ENCODE measurements at places on chromosomes 12 and 14. TPM values are rescaled to one million over a fixed set of nuclear protein-coding genes. Genes with fewer than 3 reads are reported as not detected.
A peak's percentile ranks its signal among the peaks of the same experiment; 100 is the strongest.

DNA sequence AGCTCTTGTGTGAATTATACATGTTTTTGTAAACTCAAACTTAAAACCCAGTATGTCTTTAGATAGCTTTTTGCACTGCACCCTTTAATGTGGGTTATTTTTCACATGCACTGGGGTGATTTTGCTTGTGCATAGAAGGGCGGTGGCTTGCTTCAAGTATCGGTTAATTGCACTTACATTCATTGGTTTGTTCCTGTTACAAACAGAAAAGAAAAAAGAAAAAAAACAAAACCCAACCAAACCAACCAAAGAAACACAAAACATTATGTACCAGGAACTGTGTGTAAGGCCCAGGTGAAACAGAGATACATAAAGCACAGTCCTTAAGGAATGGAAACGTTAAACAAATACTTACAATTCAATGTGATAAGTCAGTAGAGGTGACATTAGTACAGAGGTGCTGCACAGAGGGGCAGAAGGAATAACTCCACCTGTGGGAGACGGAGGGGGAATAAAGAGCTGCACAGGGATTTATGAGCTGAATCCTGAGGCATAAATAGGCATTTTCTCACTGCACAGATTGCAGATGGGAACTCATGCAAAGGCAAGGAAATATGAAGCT, 151.4 kb downstream of the KTN1 start:
- no peaks in the 10 kb centered on the region for H3K4me1 ChIP-seq
- no peak overlapping the region for H3K27ac ChIP-seq
- no peak for DNase-seq
- no peaks in the 10 kb centered on the region for H3K27me3 ChIP-seq

DNA sequence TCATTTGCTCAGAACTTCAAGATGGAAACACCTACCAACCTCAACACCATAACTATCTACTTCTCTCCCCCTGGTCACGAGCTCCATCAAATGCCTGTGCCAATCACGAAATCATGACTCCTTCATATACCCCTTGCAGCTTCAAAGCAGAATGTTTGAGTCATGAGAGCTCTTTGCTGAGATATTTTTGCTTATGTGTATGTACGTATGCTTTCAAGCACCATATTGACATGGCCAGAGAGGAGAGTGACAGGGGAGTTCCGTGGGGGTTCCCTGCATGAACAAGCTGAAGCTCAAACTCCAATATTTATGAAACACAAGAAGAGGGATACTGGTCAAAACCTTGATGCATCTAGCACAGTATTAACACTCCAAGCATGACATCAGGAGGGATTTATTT, 374.4 kb downstream of the DPF3 start:
- peaks cover 3% of the 10 kb centered on the region for H3K27me3 ChIP-seq
- H3K4me1 ChIP-seq = no peaks in the 10 kb centered on the region
- no peak overlapping the region for H3K27ac ChIP-seq
- DNase-seq = no peak
- H3K36me3 ChIP-seq = no peaks in the 10 kb centered on the region

DNA sequence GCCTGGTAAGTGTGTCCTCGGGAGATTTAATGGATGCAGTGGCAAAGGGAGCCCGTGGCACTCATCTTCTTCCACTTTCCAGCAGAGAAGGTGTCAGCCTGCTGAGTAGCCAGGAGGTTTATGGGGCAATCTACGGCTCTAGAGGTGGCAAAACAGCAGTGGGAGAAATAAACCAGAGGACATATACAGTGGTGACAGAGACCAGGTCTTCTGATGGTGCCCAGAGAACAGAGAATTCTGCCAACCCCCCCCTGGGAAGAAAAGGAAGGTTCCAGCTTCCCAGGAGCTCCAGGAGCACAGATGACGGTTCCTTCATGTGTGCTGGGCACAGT, 43.0 kb downstream of the SMIM41 start:
- H3K4me3 ChIP-seq = no peak overlapping the region
- no peaks in the 10 kb centered on the region for H3K4me1 ChIP-seq
- DNase-seq = no peak
- H3K27me3 ChIP-seq = no peaks in the 10 kb centered on the region

GRCh38 chr12:26425587-26426260, 230.4 kb downstream of the SSPN start:
- DNase-seq = no peak
- no peaks in the 10 kb centered on the region for H3K36me3 ChIP-seq
- no peak overlapping the region for H3K4me3 ChIP-seq

GRCh38 chr12:63420206-63420644, 248.1 kb downstream of the DPY19L2 start:
- no peaks in the 10 kb centered on the region for H3K4me1 ChIP-seq
- peaks cover 2% of the 10 kb centered on the region for H3K27me3 ChIP-seq
- H3K4me3 ChIP-seq = no peak overlapping the region
- no peaks in the 10 kb centered on the region for H3K36me3 ChIP-seq
- peak; percentile 36 for DNase-seq

GRCh38 chr12:3489057-3489456, 1.9 kb upstream of the PRMT8 start:
- no peak for DNase-seq
- H3K4me3 ChIP-seq = no peak overlapping the region
- H3K36me3 ChIP-seq = no peaks in the 10 kb centered on the region
- H3K27me3 ChIP-seq = peaks cover 4% of the 10 kb centered on the region
- no peak overlapping the region for H3K27ac ChIP-seq
- no peaks in the 10 kb centered on the region for H3K4me1 ChIP-seq

DNA sequence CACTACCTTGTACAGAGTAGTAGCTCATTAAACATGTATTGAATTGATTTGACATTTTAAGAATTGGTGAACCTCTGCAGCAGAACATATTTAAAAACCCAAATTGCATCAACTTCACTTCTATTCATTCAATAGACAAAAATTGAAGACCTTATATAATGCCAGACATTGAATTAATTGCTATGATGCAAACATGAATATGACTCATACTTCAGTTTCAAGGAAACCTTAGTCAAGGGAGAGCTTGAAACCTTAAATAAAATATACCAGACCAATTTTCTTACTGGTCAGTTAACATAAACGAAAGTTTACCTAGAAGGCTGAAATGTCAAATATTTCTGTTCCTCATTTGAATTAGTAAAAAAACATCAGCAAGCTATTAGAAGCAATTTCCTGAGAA, 5.0 kb upstream of the MGAT4C start:
- H3K27me3 ChIP-seq = no peaks in the 10 kb centered on the region
- no peak for DNase-seq
- no peak overlapping the region for H3K27ac ChIP-seq
- H3K4me1 ChIP-seq = no peaks in the 10 kb centered on the region
- no peak overlapping the region for H3K4me3 ChIP-seq

GRCh38 chr12:49905718-49906314, 2.1 kb upstream of the FAIM2 start:
- no peak for DNase-seq
- H3K36me3 ChIP-seq = no peaks in the 10 kb centered on the region
- H3K4me1 ChIP-seq = no peaks in the 10 kb centered on the region
- no peak overlapping the region for H3K4me3 ChIP-seq
- no peaks in the 10 kb centered on the region for H3K27me3 ChIP-seq

GRCh38 chr14:90454041-90455000, 57.5 kb downstream of the CALM1 start:
- no peak overlapping the region for H3K27ac ChIP-seq
- no peaks in the 10 kb centered on the region for H3K27me3 ChIP-seq
- peak overlapping the region; percentile 8 for H3K4me3 ChIP-seq

DNA sequence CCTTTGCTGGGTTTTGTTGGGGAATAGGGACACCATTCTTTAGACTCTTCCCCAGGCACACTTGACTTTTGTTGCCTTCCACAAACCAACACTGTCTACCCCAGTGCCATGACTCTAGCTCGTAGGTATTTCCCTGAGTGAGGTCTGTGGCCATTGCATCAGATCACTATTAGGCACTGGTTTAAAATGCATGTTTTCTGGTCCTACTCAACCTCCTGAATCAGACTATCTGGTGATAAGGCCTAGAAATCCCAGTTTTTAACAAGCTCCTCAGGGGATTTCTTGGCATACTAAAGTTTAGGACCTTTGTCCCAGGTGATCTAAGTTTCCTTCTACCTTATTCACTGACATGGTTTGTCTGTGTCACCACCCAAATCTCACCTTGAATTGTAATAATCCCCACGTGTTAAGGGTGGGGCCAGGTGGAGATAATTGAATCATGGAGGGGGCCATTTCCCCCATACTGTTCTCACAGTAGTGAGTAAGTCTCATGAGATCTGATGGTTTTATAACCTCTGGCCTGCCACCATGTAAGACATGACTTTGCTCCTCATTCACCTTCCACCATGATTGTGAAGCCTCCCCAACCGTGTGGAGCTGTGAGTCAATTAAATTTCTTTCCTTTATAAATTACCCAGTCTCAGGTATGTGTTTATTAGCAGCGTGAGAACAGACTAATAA, 87.8 kb upstream of the PSMC1 start:
- H3K27me3 ChIP-seq = no peaks in the 10 kb centered on the region
- H3K4me3 ChIP-seq = no peak overlapping the region
- no peak overlapping the region for H3K27ac ChIP-seq
- H3K36me3 ChIP-seq = no peaks in the 10 kb centered on the region
- no peaks in the 10 kb centered on the region for H3K4me1 ChIP-seq
- DNase-seq = no peak

GRCh38 chr14:71591929-71592328, 340.3 kb upstream of the RGS6 start:
- H3K27ac ChIP-seq = 0 out of 2 replicates have a peak overlapping the region, but pooled peaks have one; percentile 23
- peak; percentile 15 for DNase-seq

DNA sequence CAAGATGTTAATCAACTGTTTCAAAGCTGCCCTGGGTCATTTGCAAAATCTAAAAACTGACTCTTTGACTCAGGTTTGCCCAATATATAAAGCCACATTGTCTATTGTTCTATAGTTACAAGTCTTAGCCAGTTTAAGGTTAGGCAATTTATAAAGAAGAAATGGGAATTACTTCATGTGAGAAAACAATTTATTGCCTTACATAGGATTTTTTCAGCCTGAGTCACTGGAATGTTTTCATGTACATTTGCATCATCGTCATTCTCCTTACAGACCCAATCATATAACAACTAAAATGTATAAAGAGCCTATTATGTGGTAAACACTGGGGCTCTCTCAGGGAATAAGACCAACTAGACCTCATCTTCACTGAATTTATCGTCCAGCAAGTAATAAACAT, 100.3 kb upstream of the PLEKHG7 start:
- no peaks in the 10 kb centered on the region for H3K36me3 ChIP-seq
- H3K27ac ChIP-seq = no peak overlapping the region
- H3K27me3 ChIP-seq = no peaks in the 10 kb centered on the region
- H3K4me3 ChIP-seq = no peak overlapping the region
- H3K4me1 ChIP-seq = no peaks in the 10 kb centered on the region

DNA sequence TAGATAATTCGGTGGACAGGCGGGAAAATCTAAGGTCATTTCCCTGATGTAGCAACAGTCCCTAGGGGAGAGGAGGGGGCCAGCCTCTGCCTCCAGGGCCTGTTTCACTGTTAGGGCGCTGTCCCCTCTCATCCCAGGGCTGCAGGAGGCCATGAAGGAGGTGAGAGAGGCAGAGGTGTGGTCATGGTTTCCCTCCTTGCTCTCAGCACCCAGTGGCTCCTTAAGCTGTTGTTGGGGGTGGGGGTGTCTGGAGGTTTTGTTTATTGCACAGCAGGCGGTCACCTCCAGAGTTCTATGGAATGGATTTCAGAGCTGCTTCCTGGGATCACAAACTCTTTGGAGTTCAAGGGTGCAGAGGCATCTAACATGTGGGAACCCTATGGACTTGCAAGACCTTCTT, 212.5 kb upstream of the RTL1 start:
- H3K36me3 ChIP-seq = no peaks in the 10 kb centered on the region
- H3K27ac ChIP-seq = no peak overlapping the region
- H3K27me3 ChIP-seq = no peaks in the 10 kb centered on the region
- H3K4me3 ChIP-seq = no peak overlapping the region
- H3K4me1 ChIP-seq = no peaks in the 10 kb centered on the region

GRCh38 chr14:30848449-30849240, 25.7 kb upstream of the COCH start:
- no peak for DNase-seq
- H3K4me1 ChIP-seq = no peaks in the 10 kb centered on the region
- no peak overlapping the region for H3K4me3 ChIP-seq
- H3K27me3 ChIP-seq = peaks cover 2% of the 10 kb centered on the region
- H3K27ac ChIP-seq = no peak overlapping the region

GRCh38 chr12:59500915-59501314, 94.9 kb upstream of the SLC16A7 start:
- no peaks in the 10 kb centered on the region for H3K4me1 ChIP-seq
- no peaks in the 10 kb centered on the region for H3K27me3 ChIP-seq
- DNase-seq = no peak
- no peak overlapping the region for H3K27ac ChIP-seq
- no peaks in the 10 kb centered on the region for H3K36me3 ChIP-seq

GRCh38 chr12:111158992-111159391, 209.9 kb downstream of the PHETA1 start:
- no peak for DNase-seq
- 0 out of 2 replicates have a peak, but pooled peaks cover 3% of the 10 kb centered on the region for H3K27me3 ChIP-seq
- H3K27ac ChIP-seq = no peak overlapping the region

DNA sequence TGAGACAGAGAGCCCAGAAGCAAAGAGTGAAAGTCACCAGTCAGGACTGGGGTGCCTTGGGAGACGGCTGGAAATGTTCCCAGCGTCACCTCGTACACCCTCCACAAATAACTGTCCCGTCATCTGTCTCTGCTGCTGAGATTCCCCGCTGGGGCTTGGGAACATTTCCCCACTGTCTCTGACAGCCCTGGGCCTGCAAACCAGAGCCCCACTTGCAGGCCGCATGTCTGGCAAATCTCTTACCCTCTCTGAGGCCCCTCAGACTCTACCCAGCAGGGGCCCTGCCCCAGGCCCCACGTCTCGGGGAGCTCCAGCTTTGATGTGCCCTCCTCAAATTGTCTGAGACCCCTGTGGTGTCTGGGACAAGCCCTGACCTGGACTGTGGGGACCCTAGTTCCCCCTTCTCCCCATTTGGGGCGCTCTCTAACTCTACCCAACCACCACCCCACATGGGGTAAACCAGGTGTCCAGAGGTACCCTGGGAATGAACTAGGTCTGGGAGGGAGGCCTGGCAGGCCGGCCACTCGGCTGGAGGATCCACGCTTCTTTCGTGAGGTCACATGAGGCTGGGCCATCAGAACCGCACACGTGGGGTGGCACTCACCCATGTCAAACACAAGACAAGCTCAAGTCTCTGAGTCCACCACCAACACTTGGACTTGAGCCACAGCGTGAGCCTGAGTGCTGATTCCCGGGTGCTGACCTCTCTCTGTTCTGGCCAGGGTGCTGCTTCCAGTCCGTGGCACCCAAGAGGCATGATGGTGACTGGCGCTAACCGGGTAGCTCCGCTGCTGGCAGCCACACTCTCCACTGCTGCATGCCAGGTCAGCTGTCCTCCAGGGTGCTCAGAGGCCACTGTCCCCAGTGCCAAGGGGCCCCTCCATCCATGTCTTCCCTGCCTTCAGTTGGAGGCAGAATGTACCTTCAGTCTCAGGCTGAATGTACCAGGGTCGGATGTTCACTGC, 59.8 kb downstream of the DIO3 start:
- no peaks in the 10 kb centered on the region for H3K27me3 ChIP-seq
- H3K36me3 ChIP-seq = no peaks in the 10 kb centered on the region
- no peaks in the 10 kb centered on the region for H3K4me1 ChIP-seq
- no peak for DNase-seq
- H3K27ac ChIP-seq = no peak overlapping the region
- no peak overlapping the region for H3K4me3 ChIP-seq

The B3GNT4 gene
- 1.8 TPM for total RNA-seq

The VRTN gene
- not detected for total RNA-seq

The A2M gene
- total RNA-seq = 2.1 TPM

The PTHLH gene
- total RNA-seq = 2.2 TPM

The TTLL5 gene
- total RNA-seq = 23.5 TPM

The KRT76 gene
- not detected for total RNA-seq

The EML5 gene
- 0.10 TPM for total RNA-seq

The RFX4 gene
- not detected for total RNA-seq

The TPPP2 gene
- not detected for total RNA-seq
